Keratinocyte (primary cell): ENCODE measurements at places on chromosomes 2 and 18.

- peak; percentile 28 for DNase-seq
Observed at GRCh38 chr18:10353791-10354190, 100.6 kb upstream of the APCDD1 start.

DNA sequence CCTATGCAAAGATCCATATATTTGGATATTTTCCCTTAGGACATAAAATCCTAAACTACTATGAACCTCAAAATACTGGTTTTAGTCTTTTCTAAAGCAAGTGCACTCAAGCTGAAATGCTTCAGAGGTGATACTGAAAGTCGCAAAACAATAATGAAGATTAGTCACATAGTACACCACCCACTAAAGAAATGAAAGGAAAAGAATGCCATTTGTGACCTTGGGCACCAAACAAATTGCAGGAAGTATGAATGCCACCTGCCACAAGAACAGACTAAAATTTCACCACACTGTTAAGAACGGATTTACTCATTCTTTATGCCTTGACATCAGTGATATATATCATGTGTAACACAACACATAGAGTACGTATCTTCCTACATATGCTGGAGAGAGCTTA, 161.5 kb downstream of the ZNF521 start:
- no peak for DNase-seq

DNA sequence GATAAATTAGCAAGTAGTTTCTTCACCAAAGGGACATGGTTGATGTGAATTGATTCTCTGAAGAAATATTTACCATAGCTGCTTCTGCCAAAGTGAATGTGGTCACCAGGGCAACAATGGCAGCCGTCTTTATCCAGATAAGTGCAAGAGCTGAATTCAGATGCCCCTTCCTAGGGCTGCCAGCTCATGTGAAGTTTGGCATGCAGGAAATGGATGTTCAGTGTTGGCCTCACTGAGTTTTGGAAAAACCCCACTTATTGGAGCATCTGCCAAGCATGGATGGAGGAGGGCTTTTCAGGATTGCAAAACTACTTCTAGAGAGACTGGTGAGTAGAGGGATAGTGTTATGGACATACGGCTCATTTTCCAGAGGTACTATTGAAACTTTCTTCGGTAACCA, 80.8 kb downstream of the FMNL2 start:
- no peak for DNase-seq

- DNase-seq, result no peak
Observed at GRCh38 chr2:196230061-196230854, 58.9 kb upstream of the STK17B start.

DNA sequence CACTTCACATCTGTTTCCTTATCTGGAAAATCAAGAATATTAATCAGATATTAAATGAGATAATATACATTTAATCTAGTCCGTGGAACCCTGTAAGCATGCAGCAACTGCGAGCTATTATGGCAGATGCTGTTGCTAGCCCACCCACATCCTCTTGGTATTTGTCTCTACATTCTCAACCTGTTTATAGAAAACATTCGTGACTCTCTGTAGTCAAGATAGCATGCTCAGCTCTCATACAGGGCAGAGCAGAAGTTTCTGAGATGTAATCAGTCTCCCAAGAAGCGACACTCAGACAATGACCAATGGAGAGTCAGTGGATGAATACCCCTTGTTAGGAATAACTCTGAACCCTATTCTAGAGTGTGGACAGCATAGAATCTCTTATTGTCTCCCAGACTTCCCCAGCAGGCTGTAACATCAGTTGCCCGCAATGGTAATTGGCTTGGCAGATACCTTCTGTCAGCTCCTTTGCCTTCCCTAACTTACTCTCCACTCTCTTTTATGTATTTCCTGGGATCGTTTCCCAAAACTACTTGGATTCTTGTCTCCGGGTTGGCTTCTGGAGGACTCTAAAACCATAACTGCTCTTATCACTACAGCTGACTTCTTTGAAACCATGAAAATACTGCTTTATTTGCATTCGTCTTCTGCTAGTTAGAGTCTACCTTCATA, 400.7 kb upstream of the TNP1 start:
- DNase-seq, result no peak

DNA sequence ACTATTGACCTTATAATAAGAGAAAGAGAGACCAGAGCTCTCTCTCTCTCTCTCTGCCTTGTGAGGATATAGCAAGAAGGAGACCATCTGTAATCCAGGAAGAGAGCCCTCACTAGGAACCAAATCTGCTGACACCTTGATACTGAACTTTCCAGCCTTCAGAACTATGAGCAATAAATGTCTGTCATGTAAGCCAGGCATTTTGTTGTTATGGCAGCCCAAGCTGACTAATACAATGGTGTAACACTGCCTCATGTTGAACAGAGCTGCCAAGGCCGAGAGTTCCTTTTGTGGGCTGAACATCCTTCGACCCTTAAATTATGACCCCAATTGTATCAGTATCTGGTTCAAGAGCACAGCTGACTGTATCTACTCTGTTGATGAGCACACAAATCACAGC, 108.0 kb downstream of the LRRC30 start:
- DNase-seq, result no peak

DNA sequence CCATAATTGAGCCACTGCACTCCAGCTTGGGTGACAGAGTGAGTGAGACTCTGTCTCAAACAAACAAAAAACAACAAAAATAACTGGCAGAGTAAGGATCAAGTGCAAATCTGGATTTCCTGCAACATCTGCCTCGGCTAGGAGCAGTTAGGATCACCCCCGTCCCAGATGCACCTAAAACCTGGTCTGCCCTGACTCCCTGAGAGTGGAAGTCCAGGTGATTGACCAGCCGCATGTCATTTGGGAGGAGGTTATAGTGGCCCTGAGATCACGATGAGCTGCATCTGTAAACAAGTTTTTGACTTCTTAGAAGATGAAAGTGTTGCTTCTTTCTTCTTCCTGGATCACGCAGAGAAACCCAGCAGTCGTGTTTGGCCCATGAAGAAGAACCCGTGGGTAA, 5.0 kb upstream of the ESPNL start:
- no peak for DNase-seq

GRCh38 chr2:217585362-217585761, 417.4 kb downstream of the TNS1 start:
- DNase-seq, result no peak

DNA sequence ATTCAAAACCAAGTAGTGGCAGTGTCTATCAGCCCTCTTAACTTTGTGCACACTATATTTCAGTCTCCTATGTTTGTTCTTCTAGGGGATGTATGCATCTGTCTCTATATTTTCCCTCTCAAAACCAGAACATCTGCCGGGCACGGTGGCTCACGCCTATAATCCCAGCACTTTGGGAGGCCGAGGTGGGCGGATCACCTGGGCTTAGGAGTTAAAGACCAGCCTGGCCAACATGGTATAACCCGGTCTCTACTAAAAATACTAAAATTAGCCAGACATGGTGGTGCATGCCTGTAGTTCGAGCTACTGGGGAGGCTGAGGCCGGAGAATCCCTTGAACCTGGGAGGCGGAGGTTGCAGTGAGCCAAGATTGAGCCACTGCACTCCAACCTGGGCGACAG, 9.9 kb upstream of the GAREM2 start:
- DNase-seq, result no peak

DNA sequence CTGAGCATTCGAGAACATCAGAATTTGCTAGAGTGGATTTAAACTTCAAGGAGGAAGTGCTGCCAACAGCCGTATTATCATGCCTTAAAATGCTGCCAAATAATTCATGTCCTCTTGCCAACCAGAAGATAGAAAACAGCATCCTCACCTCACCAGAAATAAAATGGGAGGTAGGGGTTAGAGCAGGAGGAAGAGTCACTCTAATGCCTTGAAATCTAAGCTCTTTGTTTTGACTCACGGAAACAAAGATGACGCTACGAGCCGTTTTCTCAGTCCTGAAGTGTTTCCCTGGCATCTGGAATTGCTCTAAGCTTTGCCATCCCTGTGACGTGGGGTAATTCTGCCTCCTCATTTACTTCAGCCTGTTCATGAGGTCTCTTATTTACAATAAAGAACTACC, 97.1 kb downstream of the PRPF40A start:
- no peak for DNase-seq

DNA sequence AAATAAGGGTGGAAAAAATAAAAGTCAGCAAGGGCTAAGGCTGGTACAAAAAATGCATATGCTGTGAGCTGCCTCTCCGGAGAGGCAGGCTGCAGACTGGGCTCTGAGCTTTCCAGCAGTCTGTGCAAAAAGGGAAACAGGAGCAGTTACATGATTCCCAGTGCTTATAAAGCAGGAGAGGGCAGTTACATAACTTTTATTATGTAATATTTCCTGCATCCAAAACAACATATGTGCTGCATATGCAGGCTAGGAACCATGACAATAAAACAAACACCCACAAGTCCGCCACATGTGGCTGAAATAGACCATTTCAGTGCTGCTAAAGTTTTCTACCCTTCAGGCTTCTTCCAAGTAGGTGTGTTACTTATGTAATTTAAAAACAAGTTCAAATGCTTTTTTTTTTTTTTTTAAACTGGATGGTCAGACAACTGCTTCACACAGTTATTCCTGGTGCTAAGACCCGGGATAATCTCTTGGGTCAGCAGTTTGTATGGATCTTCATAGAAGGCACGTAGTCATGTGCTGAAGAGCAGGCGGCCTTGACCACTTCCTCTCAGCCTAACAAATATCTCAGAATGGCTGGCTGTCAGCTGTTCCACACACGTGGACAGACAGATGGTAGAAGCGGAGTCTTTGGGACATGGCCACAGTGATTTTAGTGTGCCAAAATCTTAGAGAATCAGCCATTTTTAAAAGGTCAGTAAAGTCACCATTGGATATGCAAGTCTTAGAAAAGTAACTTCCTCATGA, 43.5 kb downstream of the ARMC9 start:
- DNase-seq, result no peak

- DNase-seq, result no peak
Observed at GRCh38 chr2:219228041-219228910, 1.2 kb downstream of the ATG9A start.

DNA sequence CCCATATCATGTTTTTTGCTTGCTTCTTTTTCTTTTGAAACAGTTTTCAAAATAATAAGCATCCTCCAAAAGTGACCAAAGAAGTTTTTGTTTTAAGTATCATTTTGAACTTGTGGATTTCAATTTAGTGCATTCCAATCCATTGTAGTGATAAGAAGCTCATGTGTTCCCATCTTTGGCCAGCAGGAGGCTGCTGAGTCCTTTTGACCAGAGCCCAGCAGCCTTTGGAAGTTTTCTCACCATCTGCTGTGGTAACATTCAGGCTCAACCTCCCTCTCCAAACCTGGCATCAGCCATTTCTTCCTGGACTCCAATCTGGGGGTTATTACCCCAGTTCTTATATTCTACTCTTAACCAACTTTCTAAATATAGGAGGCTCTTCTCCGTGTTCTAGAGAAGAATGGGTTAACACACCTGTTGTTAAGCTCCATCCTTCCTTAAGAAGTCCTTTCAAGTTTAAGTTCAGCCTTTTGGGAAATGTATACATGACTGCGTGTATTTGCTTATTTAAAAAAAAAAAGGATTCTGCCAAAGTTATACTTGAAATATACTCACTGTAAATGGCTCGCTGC, 39.0 kb upstream of the MAL start:
- DNase-seq, result no peak

DNA sequence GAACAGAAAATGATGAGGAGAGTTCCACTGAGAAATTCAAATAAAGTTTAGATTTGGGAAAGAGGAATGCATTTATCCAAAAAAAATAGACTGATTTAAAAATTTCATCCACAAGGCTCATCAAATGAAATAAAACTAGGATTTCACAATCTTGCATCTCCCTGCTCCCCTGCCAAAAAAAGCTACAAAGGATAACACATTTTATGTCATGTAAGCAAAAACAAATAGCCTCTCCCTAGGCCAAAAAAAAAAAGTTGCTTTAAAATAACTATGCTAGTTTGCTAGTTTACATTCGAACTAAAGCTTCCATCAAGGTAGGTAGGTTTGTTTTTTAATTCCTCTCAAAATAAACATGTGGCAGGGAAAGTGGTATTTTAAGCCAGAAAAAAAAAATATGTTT, 465.5 kb upstream of the ID2 start:
- no peak for DNase-seq

GRCh38 chr18:39969803-39970494, 1985.1 kb upstream of the PIK3C3 start:
- DNase-seq, result no peak

DNA sequence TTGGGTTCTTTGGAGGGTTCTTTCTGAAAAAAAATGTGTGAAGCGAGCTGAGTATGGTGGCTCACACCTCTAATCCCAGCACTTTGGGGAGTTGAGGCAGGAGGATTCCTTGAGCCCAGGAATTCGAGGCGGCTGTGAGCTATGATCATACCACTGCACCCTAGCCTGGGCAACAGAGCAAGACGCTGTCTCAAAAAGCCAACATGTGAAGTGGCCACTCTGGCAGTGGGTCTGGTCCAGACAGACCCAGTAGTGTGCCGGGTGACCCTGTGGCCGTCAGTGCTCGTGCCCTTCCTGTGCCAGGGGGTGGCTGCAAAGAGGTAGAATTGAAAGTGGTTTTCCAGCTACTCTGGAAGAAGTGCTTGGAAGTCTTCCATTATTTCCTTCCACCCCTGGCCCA, 11.6 kb downstream of the KLF11 start:
- DNase-seq, result no peak

- DNase-seq, result no peak
Observed at GRCh38 chr2:236291911-236292310, 27.7 kb upstream of the ASB18 start.

- DNase-seq, result no peak
Observed at GRCh38 chr2:236503583-236503982, 66.0 kb upstream of the ACKR3 start.

DNA sequence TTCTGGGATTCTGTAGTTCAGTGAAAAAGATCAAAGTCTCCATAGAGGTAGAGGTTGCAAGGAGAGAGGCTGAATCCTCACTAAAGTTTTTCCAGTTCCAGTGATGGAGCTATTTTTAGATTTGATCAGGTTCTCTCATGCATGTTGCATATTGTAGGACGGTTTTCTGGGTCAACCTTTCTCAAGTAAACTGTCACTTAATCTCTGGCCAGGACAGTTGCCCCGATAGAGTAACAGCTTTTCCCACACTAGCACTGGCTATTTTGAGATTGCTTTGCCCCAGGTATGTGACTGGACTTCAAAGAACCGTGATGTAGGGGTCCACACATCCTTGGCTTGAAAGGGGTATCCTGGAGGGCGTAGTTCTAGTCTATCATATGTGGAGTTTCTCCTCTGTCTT, 101.2 kb upstream of the MSH2 start:
- DNase-seq, result no peak

GRCh38 chr2:170394641-170395387, 216.9 kb downstream of the MYO3B start:
- no peak for DNase-seq

DNA sequence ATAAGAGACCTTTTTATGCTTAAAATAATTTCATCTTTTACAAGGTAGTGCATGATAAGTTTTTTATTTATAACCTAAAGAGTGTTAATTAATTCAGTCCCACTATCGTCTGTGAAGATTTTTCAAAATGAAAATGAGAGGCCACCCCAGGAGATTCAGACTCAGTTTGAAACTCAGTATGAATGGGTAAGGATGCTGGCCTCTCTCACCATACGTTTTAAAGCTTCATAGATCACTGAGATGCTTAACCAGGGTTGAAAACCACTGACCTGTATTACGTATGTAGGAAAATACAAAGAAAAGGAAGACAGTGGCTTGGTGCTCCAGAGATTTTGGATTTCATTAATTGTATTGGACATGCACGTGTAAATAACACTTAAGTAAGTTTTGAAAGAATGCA, 278.7 kb downstream of the FSIP2 start:
- no peak for DNase-seq
